ENCODE measurements at places on chromosomes 12 and 14.

- no peak for DNase-seq
Observed at GRCh38 chr14:50822501-50823042, 8.4 kb downstream of the NIN start.

DNA sequence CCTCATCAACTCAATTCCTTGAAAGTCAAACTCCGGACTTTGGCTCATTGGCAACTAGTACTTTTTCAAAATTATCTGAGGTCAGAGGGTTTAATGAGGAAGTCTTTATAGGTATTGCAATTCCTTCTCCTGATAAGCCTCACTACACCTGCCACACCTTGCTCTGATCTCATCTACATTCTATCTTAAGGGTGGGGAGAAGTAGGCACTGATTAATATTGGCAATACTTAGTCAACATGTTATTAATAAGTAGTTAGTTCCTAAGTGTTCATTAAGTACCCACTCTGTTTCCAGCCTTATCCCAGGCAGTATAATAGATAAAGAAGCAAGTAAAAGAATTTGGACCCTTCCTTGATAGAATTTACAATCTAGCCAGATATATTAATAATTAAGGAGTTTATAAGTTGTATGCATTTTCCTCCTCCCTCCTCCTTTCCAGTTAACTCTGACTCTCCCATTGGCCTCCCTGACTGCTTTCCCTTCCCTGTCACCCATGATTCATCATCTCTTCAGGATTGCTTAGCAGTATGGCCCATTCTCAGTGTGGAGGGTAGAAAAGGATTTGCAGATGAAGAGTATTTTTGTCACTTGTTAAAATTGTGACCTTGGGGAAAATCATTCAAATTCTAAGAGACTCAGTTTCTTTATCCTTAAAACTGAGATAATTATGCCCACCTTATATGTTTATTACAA lies 231.0 kb upstream of the ATP2B1 start:
- DNase-seq: no peak

- no peak for DNase-seq
Observed at GRCh38 chr14:101000711-101001250, 97.3 kb upstream of the RTL1 start.

- DNase-seq: peak; percentile 85
Observed at GRCh38 chr12:30417697-30418231, 277.9 kb downstream of the IPO8 start.

- no peak for DNase-seq
Observed at GRCh38 chr12:6534945-6535696, 804 bp downstream of the GAPDH start.

DNA sequence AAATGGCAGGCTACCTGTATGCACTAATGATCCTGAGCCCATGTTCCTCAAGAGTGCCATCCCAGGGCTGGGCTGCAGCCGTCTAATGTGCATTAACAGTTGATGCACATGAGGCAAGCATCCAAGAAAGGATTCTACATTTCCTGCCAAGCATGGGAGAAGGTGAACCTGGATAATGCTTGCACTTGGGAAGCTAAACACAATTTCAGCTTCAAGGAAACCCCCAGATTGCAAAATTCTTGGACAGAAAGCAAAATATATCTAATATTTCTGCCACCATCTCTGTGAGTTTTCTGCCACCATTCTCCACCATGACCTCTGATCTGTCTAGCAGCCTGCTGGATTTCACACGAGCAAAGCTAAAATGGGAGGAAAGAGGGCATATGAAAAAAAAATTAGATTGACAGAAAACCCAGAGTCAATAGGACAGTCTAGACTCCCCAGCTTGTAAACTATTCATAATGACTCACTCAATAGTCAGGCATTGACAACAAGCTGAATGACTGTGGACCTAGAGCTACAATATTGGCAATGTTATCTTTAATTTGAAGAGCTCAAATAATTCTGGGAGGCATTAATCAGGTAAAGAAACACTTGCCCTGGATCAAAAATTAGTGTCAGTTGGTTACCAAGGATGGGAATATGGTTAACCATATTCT lies 91.9 kb upstream of the BCL2L14 start:
- DNase-seq: no peak

DNA sequence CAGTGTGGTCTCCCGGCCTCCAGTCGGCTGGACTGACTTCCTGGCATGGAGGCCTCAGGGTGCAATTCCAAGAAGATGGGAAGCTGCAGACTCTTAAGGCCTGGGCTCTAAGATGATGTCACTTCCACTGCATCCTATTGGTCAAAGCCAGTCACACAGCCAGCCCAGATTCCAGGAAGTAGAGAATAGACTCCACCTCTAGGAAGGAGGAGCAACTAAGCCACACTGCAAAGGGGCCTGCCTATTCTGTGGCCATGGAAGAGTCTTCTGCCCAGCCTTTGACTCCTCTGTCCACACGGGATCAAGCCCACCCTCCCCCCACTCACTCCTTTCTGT lies 103.9 kb upstream of the RFLNA start:
- DNase-seq: no peak

DNA sequence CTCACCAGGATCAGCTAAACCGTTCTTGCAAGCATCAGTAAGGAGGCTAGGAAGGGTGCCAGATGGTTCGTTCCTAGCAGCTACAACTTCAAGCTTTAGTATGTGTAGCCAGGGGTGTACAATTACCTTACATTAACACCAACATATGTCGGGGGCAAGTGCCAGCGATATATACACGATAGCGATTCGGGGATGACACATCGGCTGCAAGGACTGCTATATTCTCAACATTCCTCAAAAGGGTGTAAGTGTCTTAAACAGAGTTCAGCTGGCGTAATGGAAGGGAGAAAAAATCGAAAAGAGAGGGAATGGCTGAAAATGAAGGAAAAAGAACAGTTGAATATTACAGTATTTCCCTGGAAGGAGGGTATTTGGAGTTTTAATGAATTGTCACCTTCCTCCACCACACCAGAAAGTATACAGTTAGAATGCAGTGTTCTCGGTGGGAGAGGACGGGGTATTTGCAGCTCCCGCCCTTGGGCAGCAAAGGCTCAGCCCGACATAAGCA lies 545 bp downstream of the LIMA1 start:
- no peak for DNase-seq

DNA sequence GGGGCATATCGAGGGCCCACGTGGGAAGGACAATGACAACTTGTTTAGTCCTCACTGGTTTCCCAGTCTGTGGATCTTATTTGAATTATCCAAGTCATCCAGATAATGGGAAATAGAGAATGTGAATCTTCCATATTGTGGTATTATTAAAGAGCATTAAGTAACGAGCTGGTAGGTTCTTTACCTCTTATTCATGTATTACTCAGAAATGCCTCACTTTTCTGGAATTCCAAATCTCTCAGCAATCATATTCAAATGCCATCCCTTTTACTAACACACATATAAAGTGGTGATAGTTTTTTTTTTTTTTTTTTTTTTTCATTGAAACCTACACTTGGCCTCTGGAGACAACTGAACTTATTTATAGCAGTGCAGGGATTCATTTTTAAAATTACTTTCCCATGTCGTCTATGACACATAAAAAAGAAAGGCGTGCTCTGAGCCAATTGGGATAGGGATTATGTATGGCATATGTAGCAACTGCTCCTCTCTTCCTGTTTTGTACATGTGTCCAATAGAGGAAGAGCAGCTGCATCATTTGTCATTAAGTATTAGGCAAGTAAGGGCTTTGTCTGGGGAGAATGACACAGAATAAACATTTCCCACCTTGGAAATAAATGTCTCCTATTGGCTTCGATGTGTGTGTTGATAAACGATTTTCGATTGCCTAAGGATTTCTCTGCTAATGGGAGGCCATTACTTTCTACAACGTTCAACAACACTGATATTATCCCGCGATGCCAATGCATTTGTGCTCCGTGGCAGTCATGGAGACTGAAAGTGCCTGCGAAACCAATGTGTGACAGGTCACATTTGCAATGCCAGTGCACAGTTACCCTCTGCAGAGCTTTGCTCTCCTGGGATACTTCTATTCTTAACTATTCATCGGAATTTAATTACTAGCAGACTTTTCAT lies 78.6 kb upstream of the IFNG-AS1 start:
- peak; percentile 96 for DNase-seq

GRCh38 chr12:116116650-116117424 lies 160.7 kb downstream of the MED13L start:
- no peak for DNase-seq

DNA sequence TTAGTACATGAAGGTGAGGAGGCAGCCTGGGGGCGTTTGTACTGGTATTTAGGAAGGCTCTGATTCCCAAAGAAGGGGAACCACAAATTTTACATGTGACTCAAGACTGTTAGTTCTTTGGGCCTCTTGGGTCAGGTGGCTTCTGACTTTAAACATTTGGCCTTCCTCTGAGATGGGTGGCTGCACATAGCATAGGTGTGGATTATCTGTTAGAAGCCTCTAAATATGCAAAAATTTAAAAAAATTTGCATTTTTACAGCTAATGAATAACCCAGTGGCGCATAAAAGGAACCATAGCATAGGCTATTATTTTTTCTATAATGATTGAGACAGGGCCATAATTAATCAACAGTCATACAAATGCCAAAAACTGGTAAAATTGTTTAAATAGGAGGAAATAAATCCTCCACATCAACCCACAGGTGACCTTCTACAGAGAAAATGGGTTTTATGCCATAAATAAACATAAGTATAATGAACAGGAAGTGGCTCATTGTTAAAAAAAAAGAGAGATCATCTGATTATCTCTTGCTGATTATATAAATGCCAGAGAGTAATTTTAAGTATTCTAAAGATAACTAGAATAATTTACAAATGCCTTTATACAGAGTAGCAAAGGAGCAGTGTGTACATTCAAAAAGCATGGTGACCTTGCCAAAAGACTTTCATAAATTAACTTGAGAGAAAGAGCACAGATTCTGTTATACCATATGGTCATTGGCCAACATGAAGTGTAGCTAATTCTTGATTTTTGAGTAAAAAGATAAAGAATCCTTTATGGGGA lies 284.2 kb upstream of the ATP2B1 start:
- no peak for DNase-seq

GRCh38 chr12:50261654-50262053 lies 21.7 kb downstream of the LIMA1 start:
- DNase-seq: no peak

DNA sequence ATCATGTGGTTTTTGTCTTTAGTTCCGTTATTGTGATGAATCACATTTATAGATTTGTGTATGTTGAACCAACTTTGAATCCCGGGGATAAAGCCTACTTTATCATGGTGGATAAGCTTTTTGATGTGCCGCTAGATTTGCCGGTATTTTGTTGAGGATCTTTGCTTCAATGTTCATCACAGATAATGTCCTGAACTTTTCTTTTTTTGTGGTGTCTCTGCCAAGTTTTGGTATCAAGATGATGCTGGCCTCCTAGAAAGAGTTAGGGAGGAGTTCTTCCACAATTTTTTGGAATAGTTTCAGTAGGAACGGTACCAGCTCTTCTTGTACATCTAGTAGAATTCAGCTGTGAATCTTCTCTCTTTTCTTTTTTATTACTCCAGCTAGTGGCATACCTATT lies 6.9 kb upstream of the KRT6B start:
- DNase-seq: no peak
